IPS DF 19.7 (cell line): ENCODE measurements at places on chromosomes 6 and 20.

DNA sequence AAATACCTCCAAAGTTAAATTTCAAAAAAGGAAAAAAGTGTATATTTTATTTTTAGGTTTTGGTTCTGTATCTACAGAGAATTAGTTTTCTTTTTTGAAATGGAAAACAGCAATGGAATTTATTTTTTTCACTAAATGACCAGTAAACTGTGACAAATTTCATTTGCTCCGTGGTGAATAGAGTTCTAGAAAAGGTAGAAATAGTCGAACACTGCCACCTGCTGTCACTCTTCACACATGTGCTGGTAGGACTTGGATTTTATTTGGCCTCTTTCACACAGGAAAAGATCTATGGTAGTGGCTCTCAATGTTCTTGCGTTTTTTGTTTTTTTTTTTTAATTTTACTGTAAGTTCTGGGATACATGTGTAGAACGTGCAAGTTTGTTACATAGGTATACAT, 312.5 kb downstream of the EYA4 start:
- DNase-seq, result no peak

- no peak for DNase-seq
Measured at GRCh38 chr20:38697306-38697705, 27.0 kb upstream of the SLC32A1 start.

- DNase-seq, result no peak
Measured at GRCh38 chr6:117188627-117189201, 76.6 kb upstream of the VGLL2 start.

DNA sequence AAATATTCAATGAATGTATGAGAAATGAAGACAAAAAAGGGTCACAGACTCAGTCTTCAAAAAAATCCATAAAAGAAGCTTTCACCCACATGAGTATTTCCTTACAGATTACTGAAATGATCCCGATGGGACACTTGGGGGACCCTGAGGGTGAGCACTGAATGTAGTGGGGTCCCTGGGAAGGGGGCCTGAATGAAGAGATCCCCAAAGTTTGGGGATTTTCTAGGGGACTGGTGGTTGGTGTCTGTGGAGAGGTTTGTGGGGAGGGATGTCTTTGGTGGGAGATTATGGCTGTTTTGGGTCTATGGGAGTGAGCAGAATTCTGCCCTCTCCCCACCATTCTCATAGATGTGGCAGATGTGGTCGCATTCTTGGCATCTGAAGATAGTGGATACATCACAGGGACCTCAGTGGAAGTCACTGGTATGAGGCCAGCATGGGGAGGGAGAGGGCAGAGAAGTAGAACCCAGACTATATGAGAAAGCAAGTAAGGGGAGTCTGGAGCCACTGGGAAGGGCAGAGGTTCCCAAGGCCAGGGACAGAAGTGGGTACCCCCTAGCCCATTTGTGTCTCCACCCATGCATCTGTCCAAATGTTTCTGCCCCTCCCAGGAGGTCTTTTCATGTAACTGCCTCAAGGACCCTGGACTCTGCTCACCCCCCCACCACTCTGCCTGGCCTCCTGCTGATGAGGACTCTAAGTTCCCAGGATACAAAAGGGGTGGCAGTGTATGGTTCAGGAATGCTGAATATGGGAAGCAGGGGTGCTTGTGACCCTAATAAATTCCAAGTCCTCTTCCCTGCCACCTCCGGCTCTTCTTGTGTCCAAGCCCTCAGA, 1.8 kb downstream of the HSD17B8 start:
- no peak for DNase-seq

- no peak for DNase-seq
Measured at GRCh38 chr6:80457439-80457933, 351.0 kb downstream of the BCKDHB start.

DNA sequence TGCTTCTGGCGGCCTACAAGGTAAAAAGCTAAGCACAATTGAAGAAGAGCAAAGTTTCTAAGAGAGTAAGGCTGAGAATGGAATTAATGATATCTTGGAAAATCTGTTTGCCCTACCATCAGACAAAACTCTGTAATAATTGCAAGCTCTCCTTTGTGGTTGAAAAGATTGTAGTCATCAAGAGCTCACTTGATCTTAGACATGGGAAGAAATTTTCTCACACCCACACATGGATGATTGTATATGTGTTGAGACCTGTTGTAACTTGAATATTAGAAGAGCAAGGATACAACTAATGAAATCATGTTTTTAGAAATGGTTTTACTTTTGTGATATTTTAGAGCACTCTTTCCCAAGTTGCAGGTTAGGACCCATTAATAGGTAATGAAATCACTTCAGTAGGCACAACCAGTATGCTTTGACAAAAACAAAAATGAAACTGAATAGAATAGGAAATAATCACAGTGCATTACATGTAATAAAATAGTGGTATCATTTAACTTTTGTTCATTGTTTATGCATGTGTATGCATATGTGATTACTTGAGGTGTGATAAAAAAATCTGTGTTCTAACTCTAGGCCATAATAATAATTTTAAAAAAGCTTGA, 14.0 kb downstream of the DCBLD1 start:
- DNase-seq, result no peak

DNA sequence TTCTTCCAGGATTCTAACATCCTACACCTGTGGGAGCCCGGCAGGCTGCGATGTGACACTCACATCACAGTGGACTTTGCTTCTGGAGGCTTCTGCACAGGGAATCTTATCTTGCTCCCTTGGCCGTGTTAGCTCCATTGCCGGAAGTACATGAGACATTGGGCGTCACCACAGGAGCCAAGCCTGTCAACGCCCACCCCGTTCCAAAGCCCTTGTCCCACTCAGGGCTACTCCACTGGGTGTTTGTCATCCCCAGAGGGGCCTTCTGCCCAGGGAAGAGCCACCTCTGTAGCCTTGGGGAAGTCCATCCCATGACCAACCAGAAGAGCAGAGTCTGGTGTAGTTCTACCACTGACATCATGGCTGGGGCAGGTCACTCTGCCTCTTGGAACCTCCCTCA, 1.7 kb downstream of the RAB44 start:
- no peak for DNase-seq

GRCh38 chr6:96836631-96837080, 621 bp downstream of the GPR63 start:
- DNase-seq, result no peak

- DNase-seq, result no peak
Measured at GRCh38 chr20:39268981-39269461, 306.9 kb downstream of the DHX35 start.

GRCh38 chr6:153062516-153062915, 60.0 kb upstream of the MTRF1L start:
- DNase-seq, result no peak
